ENCODE measurements at places on chromosomes 6 and 20.
A peak's percentile ranks its signal among the peaks of the same experiment; 100 is the strongest.

GRCh38 chr20:9520086-9520485 lies 5.7 kb downstream of the LAMP5 start:
- no peak for DNase-seq

- DNase-seq = no peak
Observed at GRCh38 chr6:156392648-156393047, 384.5 kb upstream of the ARID1B start.

DNA sequence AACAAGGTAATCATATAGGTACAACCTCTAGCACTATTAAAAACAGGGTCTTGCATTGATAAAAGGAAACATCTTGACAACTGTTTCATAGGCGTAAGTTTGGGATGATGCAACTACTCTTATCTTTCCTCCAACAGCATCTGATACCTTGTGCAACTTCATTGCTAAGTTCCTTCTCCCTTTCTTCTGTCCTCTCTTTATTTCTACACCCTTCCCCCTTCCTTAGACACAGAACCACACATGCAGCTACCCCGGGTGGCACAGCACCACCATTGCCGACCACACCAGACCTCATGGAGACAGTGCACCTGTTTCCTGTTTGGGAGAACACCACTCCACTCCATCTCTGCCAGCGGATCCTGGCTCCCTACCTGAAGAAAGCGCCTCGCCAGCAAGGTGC lies 14.4 kb downstream of the MYB start:
- no peak for DNase-seq

GRCh38 chr6:48813836-48814235 lies 649.2 kb downstream of the MMUT start:
- DNase-seq = no peak

DNA sequence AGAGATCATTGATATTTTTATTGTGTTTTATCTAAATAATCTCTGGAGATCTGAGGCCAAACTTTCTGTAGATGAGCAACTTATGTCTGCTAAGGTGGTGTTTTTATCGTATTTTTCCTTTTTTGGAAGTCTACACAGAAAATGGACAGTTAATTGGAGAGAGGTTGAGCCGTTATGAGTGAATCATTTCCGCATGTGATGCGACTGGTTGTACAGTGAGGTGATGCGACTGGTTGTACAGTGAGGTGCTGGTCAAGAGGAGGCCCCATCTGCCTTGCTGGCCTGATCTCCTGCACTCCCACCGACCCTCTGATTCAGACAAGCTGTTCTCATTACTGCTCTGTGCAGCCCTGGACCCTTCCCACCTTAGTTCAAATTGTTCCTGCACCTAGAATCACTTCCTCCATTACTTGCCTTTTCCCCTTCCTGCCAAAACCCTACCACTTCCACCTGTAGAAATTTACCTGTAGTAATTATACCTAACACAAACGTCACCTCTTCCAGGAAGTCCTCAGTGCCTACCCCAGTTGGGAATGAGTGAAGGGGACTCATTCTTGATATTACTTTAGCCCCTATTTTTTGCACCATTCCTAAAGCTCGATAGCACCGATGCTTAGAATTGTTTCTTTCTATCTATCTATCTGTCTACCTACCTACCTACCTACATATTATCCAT lies 100.3 kb downstream of the ZDHHC14 start:
- no peak for DNase-seq

DNA sequence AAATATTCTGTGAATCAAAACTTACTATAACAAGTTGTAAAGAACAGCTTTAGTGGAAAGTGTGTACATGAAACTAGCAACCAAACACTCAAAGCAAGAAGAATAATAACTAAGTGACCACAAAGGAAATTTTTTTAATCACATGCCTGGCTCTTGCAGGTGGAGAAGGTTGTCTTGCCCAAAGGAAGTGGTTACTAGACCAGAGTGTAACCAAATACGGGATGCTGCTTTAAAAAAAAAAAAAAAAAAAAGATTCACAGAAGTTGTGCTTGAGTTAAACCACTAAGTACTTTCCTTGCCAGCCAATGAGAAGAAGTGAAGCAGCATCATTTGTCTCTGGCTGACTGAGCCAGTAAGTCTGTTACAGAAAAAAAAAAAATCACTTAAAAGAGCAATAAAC lies 19.1 kb upstream of the HLA-DQB1 start:
- DNase-seq = no peak

DNA sequence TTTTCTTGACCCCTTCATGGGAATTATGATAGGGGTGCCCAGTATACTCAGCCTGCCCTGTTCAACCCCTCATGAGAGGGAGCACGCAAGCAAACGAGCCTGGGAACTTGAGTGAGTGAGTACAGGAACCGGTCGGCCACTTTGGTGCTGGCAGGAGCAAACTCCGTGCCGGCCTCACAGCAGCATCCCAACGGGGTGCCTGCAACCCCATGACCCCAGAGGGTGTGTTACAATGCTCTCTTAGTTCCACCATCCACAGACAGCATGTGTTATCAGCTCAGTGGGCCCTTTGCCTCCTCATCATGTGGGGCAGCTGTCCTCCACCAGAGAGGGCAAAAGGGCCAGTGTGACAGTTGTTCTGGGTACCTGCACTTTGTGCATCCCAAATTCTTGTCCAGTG lies 289.8 kb downstream of the FRK start:
- DNase-seq = no peak

GRCh38 chr6:87139236-87139635 lies 16.1 kb upstream of the ZNF292 start:
- DNase-seq = no peak

- DNase-seq = no peak
Observed at GRCh38 chr6:136886091-136886490, 36.0 kb upstream of the SLC35D3 start.

DNA sequence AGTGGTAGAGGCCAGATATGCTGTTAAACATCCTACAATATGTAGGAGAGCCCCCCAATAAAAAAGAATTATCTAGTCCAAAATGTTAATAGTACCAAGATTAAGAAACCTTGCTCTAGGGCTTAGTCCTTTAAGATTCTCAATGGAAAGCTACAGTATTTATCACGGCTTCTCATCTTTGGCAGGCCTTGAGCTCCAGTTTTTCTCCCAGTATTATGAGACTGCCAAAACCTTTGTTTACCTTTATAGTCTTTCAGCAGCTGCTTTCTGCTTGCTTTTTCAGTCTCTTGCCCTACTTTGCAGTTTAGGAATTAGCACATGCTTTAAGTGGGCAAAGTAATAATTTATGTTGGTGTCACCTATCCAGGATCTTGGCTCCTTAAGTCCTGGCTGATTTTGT lies 59.7 kb downstream of the NHLRC1 start:
- DNase-seq = no peak

- DNase-seq = no peak
Observed at GRCh38 chr6:63923139-63923739, 287.6 kb downstream of the PHF3 start.

- DNase-seq = no peak
Observed at GRCh38 chr20:41268402-41268801, 49.1 kb downstream of the ZHX3 start.

DNA sequence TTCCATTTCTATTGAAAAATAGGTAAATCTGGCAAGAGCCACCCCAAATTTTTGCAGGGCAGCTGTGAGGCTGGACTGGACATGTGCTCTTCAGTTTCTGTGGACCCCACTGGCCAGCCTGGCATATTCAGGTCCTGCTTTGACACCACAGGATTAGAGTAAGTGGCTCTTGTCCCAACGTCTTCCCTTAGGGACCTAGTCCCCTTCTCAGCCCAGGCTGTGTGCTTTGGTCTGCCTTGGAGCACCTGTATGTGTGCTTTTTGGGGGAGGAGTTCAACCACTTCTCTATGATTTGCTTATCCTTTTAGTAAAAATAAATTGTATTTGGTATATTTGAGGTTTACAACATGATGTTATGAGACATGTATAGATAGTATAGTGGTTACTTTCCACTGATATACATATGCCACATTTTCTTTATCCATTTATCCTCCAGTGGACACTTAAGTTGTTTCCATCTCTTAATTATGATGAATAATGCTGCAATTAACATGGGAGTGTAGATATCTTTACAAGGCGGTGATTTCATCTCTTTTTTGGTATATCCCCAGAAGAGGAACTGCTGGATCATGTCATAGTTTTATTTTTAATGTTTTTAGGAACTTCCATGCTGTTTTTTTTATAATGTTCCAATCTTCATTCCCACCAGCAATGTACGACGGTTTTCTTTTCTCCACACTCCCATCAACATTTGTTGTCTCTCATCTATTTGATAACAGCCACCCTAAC lies 167.8 kb upstream of the UST start:
- no peak for DNase-seq

GRCh38 chr6:1144842-1145767 lies 166.8 kb upstream of the FOXQ1 start:
- DNase-seq = no peak

DNA sequence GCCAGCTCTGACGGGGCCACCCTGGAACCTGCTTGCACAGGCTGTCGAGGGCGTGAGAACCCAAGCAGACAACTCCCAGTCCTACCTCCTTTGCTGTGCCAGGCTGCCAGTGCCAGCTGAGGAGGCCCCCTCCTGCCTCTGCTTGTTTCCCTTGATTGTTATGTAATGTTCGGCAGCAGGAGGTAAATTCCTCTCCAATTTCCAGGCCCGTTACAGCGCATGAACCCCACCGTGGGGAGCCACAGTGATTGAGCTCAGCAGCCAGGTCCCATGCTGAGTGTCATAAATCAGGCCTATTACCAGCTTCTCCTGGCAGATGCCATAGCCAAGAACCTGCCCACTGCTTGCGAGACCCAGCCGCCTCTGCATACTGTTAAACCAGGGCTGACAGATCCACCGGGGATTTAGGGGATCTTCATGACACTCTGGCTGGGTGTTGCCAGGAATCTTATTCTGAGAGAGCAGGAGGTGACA lies 320.5 kb downstream of the DHX35 start:
- no peak for DNase-seq

DNA sequence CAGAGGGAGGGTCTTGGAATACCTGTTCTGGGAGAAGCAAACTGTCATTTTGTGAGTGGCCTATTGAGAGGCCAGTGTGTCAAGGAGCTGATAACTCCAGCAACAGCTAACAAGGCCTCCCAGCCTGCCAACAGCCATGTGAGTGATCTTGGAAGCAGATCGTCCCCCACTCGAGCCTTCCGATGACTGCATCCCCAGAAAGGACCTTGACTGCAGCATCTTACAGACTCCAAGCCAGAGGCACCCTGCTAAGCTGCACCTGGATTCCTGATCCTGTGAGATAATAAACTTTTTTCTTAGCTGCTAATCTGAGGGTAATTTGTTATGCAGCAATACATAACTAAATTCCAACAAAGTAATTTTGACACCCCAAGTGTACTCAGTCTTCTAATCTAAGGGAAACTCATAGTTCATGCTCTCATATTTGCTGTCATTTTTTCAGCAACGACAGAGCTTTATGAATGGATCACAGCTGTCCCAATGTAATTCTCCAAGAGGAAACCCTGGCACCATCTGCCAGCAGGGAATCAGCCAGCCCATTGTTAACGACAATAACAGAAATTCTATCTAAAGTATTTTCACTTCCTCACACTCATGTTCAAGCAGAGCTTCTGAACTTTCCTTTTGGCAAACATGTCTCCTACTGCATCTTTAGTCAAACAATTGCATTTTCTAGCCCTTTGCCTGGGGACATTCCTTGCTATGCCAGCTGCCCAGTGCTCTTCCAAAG lies 470.2 kb upstream of the BTBD3 start:
- no peak for DNase-seq

- no peak for DNase-seq
Observed at GRCh38 chr6:423055-423798, 31.7 kb downstream of the IRF4 start.

- DNase-seq = peak; percentile 75
Observed at GRCh38 chr6:90610751-90611542, 24.1 kb upstream of the MAP3K7 start.

DNA sequence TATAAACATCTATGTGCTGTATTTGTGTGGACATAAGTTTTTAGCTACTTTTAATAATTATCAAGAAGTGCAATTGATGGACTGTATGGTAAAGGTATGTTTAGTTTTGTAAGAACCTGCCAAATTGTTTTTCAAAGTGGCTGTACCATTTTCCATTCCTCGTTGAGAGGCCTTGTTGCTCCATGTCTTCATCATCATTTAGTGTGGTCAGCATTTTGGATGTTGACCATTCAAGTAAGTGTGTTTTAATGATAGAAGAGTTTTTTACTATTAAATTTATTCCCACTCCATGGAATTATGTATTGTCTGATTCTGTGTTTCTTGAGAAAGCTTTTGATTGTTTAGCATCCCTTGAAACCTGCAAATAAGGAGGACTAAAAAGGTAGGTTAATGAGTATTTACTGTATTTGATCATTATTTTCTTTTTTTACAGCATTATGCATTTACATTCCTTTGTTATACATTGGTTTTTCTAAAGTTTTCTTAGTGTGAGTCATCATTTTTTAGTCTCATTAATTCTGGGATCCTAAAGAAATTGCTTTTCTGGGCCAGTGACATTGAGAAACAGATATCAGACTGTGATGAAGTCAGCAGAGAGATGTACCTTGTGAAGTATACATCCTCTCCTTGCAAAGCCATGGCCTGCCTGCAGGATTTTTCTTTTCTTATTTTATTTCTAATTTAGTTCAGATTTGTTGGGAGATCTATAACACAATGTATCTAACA lies 312.8 kb upstream of the PTCHD4 start:
- DNase-seq = no peak

DNA sequence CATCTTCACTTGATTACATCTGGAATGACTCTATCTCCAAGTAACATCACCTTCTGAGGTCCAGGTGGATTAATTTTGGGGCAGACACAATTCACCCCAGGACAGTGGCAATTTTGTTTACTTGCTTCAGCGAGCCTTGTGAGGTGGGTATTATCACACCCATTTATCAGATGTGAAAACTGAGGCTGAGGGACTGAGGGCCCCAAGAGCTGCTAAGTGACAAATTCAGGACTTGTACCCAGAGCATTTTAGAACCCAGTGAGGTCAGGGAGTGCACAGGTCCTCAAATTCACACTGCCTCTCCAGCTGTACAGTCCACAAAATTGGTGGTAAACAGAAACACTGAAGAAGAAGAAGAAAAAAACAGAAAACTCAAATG lies 125.2 kb upstream of the PMEPA1 start:
- no peak for DNase-seq

- no peak for DNase-seq
Observed at GRCh38 chr20:62309947-62310756, 7.4 kb downstream of the ADRM1 start.

DNA sequence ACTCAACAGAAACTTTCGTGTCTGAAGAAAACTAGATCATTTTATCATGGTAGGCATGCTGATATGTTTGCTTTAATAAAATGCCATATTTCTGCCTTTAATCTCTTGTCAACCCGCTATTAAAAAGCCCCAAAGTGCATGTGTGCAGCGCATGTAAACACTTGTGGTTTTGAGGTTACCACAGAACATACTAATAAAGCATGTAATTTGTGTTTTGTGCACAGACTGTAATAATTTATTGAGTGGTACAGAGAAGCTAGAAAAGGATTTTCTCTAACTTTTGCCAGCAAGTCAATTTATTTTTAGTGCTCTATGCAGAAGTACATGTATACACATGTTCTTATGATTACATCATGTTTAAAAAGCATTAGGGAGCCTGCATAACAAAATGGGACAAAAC lies 349.9 kb upstream of the SLC35B3 start:
- DNase-seq = no peak

- DNase-seq = no peak
Observed at GRCh38 chr20:60453388-60454246, 495.4 kb downstream of the CDH26 start.

All from type B pancreatic cell (in vitro differentiated cells).